COLO829 (cell line): ENCODE measurements at places on chromosomes 3 and 15.

GRCh38 chr15:59185725-59186124 is 20.9 kb upstream of the LDHAL6B start:
- no peak for DNase-seq

DNA sequence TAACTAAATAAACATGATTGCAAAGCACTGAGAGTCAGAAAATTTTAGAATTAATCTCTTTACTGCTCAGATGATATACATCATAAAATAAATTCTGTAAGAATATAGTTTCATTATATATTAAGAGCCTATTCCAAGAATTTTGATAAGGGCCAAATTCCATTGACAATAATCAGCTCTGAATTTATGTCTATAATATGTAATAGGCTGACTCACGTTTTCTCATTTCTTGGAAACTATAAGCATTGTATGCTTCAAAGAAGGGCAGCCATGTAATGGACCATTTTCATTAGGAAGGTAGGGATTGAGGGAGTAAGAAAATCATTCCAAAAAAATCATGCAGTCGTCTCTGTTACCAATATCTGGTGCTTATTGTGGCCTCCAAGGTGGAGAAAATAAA is 315.9 kb downstream of the ZIC4 start:
- DNase-seq = no peak

GRCh38 chr15:58453931-58454793 is 22.4 kb downstream of the LIPC start:
- DNase-seq = no peak

DNA sequence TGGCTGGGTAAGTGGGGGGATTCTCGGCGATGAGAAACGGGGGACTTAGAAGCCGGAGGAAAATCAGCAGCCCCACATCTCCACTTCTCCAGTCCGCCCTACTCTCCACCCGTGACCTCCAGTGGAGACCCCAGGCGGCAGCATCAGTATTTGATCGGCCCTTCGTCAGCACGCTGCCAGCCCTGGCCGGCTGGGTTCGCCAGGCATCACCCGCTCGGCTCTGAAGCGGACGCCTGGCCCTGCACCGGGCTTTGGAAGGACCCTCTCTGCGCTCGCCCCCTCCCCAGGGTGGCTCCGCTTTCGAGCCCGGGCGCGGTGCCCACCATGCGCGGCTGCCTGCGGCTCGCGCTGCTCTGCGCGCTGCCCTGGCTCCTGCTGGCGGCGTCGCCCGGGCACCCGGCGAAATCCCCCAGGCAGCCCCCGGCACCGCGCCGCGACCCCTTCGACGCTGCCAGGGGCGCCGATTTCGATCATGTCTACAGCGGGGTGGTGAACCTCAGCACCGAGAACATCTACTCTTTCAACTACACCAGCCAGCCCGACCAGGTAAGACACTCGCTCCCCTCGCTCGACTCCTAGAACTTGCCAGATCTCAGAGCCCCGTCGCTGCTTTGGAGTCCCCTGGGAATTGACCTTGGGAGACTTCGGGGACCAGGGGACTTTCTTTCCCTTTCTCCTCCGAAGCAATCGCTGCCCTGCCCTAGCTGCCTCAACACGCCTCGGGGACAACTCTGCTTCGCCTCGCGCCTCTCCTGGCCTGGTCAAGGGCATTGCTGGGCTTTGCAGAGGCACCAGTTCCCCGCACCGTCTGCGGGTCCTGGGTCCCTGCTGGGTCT is 561 bp downstream of the SIDT1 start:
- DNase-seq = no peak

DNA sequence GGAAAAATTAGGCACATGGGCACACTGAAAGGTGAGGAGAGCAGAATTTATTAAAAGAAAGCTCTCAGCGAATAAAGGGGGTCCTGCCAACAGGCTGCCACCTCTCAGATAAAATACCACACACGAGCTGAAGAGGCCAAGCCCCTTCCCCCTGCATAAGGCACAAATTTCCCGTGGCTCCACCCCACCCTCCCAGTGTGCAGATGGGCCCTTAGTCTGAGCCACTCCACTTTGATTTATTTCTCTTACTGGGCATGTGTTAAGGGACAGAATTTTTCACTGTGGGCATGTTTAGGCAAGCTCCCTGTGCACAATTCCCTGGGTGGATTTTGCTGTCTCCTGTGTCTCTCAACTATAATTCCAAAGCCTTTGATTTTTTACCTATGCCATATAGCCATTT is 409.8 kb downstream of the TBL1XR1 start:
- no peak for DNase-seq

- DNase-seq = no peak
Measured at GRCh38 chr15:85788771-85789495, 5.8 kb downstream of the KLHL25 start.

GRCh38 chr3:196063049-196063448 is 18.8 kb downstream of the TFRC start:
- DNase-seq = no peak

GRCh38 chr15:34018021-34018645 is 20.9 kb downstream of the AVEN start:
- DNase-seq = no peak

DNA sequence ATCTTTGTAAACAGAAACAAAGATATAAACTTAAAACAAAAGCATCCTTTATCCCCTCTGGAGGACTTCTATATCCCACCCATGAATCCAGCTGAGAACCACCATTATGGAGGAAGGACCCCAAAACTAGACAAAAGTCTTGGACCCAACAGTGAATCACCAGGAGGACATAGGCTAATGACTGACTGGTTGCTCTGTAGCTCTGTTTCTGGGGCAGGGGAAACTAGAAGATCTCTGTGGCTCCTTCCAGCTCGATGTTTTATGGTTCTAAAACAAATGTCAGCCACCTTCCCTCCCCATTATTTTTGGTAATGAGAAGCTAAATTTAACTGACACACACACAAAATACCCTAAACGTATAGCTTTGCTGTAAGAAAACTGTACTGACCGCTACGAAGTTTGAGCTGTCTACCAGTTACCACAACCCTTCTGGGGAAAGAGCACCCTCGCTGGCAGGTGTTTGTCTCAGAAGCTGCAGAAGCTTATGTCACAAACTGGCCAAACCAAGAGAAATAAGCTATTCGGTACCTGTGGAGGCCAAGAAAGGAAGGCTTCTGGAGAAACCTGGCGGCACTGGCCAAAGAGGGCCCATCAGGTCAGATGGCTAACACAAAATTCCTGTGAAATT is 36.4 kb downstream of the MB21D2 start:
- DNase-seq = no peak

GRCh38 chr3:61066800-61067199 is 184.5 kb downstream of the FHIT start:
- DNase-seq = no peak

- no peak for DNase-seq
Measured at GRCh38 chr3:177213801-177214535, 16.7 kb upstream of the TBL1XR1 start.

- DNase-seq = peak; percentile 46
Measured at GRCh38 chr15:32852771-32853170, 135.0 kb downstream of the GREM1 start.

GRCh38 chr3:172148702-172149565 is 109.6 kb downstream of the FNDC3B start:
- no peak for DNase-seq

DNA sequence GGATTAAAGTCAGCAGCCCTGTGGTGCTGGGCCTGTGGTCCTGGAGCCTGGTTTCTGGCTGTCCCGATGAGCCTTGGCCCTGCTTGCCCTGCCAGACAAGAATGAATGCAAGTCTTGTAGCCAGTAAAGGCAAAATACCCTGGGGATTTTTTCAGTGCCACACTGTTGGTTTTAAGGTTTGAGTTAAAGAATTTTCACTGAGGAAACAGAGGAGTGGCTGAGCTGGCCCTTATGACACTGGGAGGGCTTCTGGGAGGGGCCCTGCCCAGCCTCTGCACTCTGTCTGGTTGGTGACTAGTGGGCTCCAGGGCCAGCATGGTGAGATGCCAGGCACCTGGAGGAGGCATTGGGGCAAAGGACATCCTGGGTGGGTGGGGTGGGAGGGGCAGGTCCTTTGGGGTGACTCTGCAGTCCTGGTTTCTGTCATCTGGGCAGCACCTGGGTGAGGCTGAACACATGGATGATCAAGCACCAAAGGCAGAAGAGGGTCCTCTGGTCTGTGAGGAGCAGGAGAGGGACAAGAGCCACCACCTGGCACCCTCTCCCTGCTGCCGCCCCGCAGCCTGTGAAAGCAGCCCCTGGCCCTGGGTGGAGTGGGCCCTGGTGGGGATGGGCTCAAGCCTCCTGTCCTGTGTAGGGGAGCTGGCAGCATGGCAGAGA is 12.5 kb upstream of the PLA2G4E start:
- DNase-seq = no peak

DNA sequence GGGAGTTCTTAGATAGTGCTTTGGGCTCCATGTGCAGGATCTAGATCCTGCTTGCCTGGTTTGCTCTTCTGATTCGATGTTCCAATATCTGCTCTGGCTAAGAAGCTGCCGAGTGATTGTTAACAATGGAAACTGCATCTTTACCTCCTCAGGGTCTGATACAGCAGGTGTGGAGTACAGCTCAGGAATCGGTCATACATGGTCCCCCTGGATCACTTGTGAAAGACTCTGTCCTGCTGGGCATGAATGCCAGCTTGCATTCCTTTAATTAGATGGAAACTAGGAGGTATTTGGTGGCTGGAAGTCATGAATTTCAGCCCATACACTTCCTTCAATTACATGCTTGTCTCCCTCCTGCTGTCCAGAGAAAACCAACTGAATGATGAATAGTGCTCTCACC is 95.3 kb downstream of the CHRNA7 start:
- no peak for DNase-seq

- no peak for DNase-seq
Measured at GRCh38 chr3:12501360-12502020, 17.2 kb downstream of the TSEN2 start.

DNA sequence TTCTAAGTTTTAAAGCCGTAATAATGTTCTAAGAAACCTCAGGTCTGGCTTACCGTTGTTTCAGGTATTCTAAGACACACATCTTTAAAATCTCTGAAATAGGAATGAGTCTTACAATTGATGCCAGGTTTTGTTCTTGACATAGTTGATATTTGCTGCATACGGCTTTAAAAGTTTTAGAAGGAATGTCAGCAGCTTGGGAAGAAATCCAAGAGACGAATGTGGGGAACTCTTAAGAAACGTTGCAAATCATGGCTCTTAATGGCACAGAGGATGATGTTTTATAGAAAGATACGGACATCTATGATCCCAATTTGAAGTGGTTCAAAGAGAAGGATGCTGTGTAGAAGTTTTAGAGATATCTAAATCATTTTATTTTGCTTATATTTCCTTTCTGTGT is 11.5 kb downstream of the NUDT16 start:
- no peak for DNase-seq

DNA sequence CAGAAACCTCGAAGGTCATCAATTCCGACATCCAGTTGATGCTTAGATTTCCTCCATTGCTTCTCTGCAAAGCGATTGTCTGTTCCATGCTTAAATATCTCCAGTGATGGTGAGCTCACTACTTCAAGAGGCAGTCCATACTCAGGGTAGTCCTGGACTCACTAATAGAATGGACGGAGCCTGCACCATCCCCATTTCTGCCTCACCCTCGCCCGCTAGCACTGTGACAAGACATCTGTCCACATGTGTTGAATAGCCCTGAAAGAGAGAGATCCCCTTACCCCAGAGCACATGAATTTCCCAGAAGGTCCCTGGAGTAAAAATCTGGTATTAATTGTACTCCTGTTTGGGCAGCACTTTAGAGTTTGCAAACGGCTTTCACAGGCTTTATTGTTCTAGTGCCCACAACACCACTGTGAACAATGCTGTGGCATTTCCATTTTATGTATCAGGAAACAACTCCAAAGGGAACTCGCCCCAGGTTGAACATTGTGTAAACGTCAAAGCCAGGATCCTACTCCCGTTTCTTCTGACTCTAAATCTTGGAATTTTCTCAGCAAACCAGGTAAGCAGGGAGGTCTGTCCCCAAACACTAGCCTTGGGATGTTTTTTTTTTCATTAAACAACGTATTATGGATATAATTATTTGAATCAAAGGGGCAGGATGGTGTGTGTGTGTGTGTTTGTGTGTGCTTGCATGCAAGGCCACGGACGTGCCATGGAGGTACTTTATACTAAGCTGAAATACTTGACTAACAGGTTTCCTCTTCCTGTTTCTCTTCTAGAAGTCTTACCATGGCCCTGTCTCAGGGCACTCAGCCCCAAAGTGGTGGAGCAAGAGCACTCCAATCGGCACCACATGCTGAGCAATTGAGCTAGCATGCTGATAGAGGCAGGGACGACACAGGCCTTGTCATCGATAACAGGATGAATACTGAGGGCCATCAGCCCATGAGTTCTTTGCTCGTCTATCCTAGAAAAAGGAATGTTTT is 198.3 kb downstream of the OPA1 start:
- DNase-seq = no peak

GRCh38 chr15:54840621-54841398 is 355.9 kb downstream of the RSL24D1 start:
- DNase-seq = no peak

- no peak for DNase-seq
Measured at GRCh38 chr3:65619451-65619881, 419.3 kb downstream of the MAGI1 start.

DNA sequence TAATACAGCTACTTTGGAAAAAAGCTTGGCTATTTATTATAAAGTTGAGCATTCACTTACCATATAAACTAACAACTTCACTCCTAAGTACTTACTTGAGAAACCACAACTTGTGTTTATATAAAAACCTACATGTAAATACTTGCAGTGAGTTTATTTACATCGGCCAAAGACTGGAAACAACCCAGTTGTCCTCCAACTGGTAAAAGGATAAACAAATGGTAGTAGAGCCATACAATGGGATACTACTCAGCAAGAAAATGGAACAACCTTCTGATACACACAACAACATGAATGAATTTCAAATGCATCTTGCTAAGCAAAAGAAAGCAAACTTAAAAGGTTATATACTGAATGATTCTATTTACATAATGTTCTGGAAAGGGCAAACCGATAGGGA is 63.7 kb downstream of the SLC7A14 start:
- no peak for DNase-seq

DNA sequence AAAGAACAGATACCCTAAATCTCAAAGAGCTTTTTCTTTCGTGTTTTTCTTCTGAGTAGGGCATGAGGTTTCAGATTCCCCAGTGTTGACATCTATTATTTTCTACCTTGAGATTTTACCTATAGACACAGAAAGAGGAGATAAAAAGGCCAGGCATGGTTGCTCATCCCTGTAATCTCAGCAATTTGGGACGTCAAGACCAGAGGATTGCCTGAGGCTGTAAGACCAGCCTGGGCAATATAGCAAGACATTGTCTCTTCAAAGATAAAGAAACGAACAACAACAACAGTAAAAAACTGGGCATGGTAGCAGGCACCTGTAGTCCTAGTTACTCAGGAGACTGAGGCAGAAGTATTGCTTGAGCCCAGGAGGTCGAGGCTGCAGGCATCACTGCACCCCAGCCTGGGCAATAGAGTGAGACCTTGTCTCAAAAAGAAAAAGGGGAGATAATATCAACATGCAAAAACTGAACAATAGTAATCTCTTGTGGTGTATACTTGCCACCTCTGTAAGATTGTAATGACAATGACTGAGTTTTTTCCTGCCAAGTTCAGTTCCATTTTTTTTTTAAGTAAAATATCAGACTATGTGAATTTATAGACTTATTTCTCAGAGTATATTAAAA is 71.3 kb downstream of the MBNL1 start:
- no peak for DNase-seq

GRCh38 chr3:102123590-102124190 is 274.4 kb downstream of the NFKBIZ start:
- no peak for DNase-seq

GRCh38 chr15:79294075-79294474 is 11.6 kb downstream of the ANKRD34C start:
- no peak for DNase-seq

- no peak for DNase-seq
Measured at GRCh38 chr15:54282228-54282836, 304.1 kb downstream of the UNC13C start.
